ENCODE measurements at places on chromosomes 7 and 10. TPM values are rescaled to one million over a fixed set of nuclear protein-coding genes. Genes with fewer than 3 reads are reported as not detected.

The PRSS58 gene
- total RNA-seq = not detected

DNA sequence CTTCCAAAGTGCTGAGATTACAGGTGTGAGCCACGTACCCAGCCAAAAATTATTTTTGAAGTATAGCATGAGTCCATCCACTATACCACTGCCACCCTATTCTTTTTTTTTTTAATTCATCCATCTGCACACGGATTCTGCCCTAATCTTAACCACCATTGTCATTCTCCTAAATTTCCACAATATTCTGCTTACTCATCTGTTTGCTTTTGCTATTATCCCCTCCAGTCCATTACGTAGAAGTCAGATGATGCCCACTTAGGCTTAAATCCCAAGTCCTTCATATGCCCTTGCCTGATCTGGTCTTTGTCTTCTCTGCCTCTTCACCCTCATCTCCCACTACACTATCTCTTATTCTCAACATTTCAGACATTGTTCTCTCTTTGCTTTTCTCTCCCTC, 86.7 kb downstream of the MMRN2 start:
- no peaks in the 10 kb centered on the region for H3K36me3 ChIP-seq
- no peak for DNase-seq
- H3K27me3 ChIP-seq = no peaks in the 10 kb centered on the region
- H3K4me1 ChIP-seq = peaks cover 7% of the 10 kb centered on the region

GRCh38 chr7:80807166-80807900, 111.5 kb downstream of the SEMA3C start:
- no peak overlapping the region for H3K4me3 ChIP-seq
- no peaks in the 10 kb centered on the region for H3K4me1 ChIP-seq
- H3K27me3 ChIP-seq = no peaks in the 10 kb centered on the region
- no peaks in the 10 kb centered on the region for H3K36me3 ChIP-seq

DNA sequence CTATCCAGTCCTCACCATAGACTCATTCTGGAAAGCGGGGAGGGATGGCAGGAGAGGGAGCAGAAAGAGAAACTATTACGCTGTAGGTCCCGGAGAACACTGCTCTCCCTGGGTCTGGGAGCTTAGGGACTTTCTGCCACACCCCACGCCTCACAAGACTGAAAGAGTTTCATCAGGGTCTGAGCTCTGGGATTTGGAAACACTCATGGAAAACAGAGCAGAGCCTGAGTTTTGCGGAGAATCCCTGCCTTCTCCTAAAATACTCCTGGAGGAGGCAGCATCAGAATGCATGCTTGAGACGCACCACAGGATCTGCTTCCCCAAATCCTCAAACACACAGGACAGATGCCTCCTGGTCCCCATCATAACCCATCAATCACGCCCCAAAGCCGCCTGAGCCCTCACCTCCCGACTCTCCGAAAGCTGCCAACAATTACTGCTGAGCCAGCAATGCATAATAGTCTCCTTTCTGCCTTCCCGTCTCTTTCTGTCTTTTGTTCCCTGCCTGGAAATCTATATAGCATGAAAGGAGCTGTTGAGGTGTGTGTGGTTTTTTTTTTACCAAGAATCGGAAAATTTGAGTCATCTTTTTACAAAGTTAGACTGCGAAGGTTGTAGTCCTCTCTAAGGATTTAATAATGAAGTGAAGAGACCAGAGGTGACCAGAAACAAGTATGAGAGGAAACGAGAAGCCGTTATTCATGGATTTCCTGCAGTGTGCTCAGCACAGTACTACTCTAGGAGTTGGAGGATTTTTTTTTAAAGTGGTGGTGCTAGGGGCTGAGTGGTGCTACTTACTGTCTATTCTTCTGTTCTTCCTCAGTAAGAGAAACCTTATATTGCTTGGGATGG, 37.7 kb downstream of the ASB13 start:
- H3K27ac ChIP-seq = no peak overlapping the region
- H3K27me3 ChIP-seq = no peaks in the 10 kb centered on the region
- H3K36me3 ChIP-seq = peaks cover 10% of the 10 kb centered on the region
- DNase-seq = no peak
- peaks cover 23% of the 10 kb centered on the region for H3K4me1 ChIP-seq

GRCh38 chr7:142488842-142489241, 231.0 kb upstream of the PRSS58 start:
- no peak overlapping the region for H3K27ac ChIP-seq
- no peaks in the 10 kb centered on the region for H3K4me1 ChIP-seq
- H3K36me3 ChIP-seq = no peaks in the 10 kb centered on the region
- peaks cover 97% of the 10 kb centered on the region for H3K27me3 ChIP-seq

DNA sequence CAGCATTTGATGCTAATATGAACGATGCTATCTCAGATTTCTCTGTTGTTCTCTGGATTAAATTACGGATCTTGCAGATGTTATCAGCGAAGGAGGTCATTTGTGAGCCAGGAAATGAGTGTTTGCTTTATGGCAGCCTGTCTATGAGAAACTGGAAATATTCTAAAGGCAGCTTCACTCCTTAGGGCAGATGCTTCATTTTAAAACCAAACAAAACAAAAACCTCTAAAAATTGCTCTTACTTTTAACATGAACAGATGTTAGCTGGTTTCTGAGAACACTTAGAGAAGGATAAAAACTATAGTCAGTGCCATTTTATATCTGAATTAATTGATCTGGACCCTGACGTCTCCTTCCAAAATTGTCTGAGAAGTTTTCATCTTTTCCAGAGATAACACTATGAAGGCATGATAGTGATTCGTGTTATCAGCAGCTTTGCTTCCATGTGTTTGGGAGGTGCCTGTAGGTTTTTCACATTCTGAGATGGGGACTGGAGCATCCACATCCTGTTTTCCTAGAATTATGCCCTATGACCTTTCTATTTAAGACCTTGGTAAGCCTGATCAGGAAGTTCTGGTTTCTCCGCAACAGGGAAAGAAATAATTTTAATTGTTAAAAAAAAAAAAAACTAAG, 53.1 kb downstream of the CPED1 start:
- H3K36me3 ChIP-seq = no peaks in the 10 kb centered on the region
- no peak overlapping the region for H3K4me3 ChIP-seq
- H3K4me1 ChIP-seq = no peaks in the 10 kb centered on the region

DNA sequence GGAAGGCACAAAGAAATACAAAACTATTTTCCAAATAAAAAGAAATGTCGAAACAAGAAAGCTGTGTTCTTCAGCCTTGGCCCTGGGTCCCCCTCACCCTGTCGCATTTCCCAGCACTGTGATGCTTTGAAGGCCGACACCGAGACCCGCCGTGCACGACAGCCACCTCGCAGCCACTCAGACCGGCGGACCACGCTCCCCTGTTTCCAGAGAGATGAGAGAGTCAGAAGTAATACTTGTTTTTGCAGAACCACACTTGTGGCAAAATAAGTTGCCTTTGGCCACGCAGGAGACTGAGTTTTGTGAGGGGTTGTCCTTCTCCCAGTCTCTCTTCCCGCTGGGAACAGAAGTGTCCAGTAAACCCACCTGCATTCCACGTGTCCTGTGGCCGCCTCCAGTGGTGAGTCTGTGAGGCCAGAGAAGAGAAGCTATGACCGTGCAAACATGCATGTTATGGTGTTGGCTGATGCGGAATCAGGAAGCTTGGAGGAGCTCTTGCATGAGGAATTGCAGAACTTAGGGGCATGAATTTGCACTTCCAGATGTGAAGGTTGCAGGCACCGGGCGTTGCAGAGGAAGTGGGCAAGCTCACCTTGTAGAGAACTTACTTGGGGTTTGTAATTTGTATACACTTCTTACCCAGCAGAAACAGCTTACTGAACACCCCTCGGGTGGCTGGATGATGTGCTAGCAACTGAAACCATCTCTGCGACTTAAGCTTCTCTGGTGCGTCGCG, 194.5 kb downstream of the EBF3 start:
- H3K4me1 ChIP-seq = no peaks in the 10 kb centered on the region
- no peaks in the 10 kb centered on the region for H3K27me3 ChIP-seq
- H3K36me3 ChIP-seq = no peaks in the 10 kb centered on the region
- no peak for DNase-seq
- H3K4me3 ChIP-seq = no peak overlapping the region
- no peak overlapping the region for H3K27ac ChIP-seq

All from Calu3 (cell line).